ENCODE measurements at places on chromosomes 5 and 9. TPM values are rescaled to one million over a fixed set of nuclear protein-coding genes. Genes with fewer than 3 reads are reported as not detected.

Gene C1QTNF2
- total RNA-seq = 27.8 TPM

Gene ANKRD31
- total RNA-seq = 0.51 TPM

Gene TMEM171
- total RNA-seq = 0.41 TPM

Gene FER
- 42.6 TPM for total RNA-seq

Gene SLC4A9
- 1.6 TPM for total RNA-seq
